ENCODE measurements at places on chromosomes 11 and 22.
A peak's percentile ranks its signal among the peaks of the same experiment; 100 is the strongest.

DNA sequence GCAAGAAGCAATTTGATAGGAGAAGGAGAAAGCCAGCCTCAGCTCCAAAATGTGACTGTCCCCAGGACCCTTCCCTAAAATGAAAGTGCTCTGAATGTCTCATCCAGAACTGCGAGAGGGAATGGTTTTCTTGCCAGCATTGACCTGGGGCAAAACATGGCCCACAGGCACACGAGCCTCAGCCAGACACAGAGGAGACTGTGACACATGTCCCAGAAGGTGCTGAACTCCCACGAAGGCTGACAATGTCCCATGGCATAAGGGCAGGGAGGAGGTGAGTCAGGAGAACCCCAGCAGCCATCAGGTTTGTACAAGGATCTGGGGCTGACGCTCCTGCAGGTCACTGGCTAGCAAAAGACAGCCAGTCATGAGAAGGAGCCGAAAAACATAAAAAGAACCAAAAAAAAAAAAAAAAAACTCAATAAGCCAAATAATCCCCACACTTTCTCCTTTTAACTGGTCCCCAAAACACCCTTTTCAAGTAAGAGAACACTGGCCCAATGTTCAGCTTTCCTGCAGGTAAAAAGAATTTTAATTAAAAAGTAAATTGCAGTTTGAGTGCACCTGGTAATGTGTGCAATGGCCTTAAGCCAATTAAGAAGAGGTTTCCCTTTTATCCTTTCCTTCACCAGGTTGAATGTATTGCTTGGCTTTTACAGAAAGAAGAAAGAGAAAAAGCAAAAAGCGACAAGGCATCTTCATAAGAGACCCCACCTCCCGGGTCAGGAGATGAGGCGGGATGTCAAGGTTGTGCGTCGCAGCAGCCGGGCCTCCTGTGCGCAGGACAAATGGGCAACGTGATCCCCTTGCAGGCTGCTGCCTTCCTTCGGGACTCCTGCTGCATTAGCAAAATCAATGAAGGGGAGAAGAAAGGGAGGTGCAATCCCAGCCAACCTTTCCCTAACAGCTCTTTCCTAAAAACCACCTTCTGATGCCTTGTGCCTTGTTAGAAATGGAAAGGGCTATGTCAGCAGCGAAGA is 43.6 kb downstream of the GALNT18 start:
- no peak for DNase-seq

DNA sequence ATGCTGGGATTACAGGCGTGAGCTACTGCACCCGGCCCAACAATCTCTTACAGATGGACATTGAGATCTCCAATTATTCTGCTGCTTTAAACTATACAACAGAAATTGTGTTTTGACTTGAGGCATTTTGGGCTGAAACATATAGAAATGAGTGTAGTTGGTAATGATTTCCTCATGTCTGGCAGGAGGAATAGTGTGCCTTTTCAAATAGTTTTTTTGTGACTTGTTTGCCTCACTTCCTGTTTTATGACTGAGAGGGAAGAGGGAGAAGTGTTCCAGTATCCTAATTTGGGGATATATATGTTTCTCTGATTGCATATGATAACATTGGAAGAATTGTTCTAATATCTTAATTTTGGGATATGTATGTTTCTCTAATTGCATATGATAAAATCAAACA is 40.2 kb downstream of the EP300 start:
- no peak for DNase-seq

- no peak for DNase-seq
These were observed 460.5 kb downstream of the BRD1 start for GRCh38 chr22:49367041-49367697.

- DNase-seq, result no peak
These were observed 1.4 kb downstream of the ZNF74 start for GRCh38 chr22:20395181-20395906.

- no peak for DNase-seq
These were observed 355.6 kb downstream of the OPCML start for GRCh38 chr11:133176748-133177147.

GRCh38 chr11:115450519-115450918 is 53.7 kb downstream of the CADM1 start:
- DNase-seq, result no peak

DNA sequence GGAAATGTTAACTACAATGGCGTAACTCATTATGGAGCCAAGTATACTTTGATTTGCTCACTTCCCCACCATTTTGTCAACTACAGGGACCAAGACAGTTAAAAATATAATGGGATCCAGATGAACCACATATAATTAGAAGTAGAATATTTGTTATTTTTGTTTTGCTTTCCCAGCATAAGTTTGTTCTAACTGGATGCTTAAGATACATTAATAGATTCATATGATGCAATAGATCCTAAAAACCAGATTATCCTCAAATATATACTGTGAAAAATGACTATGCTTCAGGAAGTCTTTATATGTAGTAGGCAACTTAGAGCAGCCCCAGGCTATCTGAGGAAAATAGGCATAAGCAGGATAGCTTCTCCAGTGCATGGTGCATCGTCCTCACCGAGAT is 38.3 kb downstream of the SESN3 start:
- DNase-seq, result no peak

DNA sequence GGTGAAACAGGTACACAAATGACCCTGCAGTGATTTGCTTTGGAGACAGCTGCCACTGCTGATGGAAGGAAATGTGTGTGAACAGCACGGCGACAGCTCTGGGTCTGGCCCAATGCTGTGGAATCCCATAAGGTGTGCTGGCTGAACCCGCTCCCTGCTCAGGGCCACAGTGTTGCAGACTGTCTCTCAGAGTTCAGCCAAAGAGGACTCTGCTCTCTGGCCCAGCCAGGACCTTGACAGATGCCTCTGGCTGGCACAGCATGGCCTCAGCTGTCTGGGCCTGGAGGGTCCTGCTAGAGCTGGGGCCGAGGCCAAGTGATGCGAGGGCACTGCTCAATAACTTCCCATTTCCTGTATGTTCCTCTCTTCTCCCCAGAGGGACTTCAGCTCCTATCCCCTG is 5.3 kb upstream of the ABCC8 start:
- DNase-seq, result no peak

- DNase-seq, result no peak
These were observed 150.2 kb downstream of the TEAD1 start for GRCh38 chr11:12824281-12825041.

DNA sequence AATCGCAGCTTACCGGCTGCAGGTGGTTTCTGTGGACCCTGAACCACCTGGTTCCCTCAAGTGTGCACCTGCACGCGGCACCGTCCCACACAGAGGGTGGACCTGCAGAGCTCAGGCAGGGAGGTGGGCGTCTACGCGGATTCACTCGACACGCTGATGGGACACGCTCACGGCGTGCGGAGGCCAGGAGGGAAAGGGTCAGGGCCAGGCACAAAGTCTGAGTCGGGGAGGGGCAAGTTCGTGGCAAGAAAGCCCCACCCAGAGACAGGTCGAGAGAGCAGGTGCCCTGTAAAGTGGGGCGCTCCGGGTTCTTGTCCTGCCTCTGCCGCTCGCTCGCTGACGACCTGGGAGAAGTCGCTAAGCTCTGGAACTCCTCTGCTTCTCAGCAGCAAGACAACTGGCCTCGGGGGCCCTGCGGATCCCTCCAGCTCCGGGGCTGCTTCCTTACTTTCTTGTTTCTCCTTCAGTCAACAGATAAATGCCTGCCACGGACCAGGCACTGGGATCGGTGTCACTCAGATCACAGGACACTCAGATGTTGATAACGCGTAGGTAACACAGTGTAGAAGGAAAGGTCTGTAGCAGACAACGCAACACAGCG is 72.4 kb upstream of the NUP50 start:
- DNase-seq, result no peak

DNA sequence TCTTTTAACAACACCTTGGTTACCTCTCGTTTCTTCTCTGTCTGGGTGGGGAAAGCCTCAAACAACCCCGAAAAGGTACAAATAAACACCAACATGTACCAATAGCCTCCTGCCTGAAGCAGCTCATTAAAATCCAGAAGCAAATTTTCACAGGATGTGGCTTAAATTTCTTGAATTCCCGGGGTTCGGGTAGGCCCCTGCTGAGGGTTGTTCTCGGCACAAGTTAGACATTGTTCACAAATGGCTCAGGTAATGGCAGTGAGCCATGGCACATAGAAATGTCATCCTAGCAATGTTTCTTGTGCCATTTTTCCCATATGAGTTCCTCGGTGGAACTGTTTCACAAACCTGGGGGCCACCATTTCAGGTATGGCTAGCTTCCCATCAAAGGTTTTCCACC is 19.7 kb upstream of the GLYATL1 start:
- DNase-seq, result no peak

DNA sequence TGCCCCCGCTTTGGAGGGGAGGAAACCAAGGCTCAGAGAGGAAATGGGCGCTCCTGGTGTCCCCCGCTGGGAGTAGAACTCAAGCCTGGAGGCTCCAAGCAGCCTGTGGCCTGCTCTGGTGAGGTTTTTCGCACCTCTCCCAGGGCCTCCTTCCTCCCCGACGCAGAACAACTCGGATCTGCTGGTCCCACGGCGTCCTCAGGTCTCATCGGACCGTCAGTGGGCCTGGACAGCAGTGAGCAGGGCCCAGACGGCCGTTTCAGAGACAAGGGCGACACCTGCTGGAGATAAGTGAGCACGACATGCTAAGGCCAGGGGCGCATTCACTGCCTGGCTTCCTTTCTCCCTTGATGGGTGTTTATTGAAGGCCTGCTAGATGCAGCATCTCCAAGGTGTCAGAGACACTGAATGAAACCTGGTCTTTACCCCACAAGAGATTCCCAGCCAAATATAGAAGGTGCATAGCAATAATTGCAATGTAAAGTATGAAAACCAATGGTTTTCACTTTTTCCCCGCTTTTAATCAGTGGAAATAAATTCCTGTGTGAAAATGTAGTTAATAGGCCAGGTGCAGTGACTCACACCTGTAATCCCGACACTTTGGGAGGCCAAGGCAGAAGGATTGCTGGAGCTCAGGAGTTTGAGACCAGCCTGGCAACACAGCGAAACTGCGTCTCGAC is 26.9 kb upstream of the CD82 start:
- peak; percentile 78 for DNase-seq

DNA sequence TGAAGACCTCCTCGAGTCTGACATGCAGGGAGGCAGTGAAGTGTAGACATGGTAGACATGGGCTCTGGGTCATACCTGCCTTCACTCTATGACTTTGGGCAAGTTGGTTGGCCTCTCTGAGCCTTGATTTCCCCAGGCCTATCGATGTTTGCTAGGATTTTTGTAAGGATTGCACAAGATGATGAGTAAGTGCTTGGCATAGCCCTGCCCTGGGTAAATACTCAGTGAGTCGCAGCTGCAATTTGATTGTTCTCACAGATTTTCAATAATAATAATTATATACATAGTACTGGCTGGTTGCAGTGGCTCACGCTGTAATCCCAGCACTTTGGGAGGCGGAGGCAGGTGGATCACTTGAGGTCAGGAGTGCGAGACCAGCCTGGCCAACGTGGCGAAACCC is 18.1 kb downstream of the MCM5 start:
- DNase-seq, result no peak

GRCh38 chr11:74257959-74258553 is 53.4 kb downstream of the P4HA3 start:
- no peak for DNase-seq

DNA sequence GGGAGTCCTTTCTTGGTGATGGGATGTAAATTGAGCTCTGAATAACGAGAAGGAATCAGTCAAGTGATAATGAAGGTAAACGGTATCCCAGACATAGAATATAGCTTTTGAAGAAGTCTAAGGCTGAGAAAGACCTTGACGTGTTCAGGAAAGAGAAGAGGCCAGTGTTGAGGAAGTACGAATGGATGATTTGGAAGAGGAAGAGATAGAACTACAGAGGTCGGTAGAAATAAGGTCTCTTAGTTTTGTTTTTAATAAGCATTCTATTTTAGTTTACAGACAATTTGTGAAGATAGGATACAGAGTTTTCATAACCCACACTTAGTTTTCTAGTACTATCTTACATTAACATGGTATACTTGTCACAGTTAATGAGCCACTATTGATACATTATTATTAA is 1598.1 kb downstream of the FAM181B start:
- no peak for DNase-seq

DNA sequence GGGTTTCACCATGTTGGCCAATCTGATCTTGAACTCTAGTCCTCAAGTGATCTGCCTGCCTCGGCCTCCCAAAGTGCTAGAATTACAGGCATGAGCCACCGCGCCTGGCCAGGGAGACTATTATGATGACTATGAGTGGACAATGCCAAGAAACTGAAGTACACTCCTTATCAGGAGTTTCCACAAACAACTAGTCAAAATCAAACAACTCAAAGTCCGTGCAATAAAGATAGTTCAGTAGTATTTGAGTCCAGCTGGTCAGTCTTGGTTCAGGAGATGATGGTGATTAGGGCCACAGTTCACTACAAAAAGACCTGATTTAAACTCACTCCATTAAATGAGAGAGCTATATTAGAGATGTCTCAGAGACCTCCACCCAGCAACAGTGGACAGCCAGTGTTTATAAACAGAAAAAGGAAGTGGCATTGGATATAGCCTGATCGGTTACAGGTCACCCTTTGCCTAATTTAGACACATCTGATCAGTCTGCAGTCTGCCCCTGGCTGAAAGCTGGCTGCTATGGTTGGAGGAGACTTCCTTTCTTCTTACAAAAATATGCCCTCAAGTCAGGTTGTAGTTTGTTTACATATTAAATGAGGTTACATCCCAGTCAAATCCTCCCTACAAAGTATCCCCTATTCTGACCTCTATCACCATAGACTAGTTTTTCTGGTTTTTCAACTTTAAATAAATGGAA is 17.0 kb downstream of the CD3E start:
- no peak for DNase-seq

DNA sequence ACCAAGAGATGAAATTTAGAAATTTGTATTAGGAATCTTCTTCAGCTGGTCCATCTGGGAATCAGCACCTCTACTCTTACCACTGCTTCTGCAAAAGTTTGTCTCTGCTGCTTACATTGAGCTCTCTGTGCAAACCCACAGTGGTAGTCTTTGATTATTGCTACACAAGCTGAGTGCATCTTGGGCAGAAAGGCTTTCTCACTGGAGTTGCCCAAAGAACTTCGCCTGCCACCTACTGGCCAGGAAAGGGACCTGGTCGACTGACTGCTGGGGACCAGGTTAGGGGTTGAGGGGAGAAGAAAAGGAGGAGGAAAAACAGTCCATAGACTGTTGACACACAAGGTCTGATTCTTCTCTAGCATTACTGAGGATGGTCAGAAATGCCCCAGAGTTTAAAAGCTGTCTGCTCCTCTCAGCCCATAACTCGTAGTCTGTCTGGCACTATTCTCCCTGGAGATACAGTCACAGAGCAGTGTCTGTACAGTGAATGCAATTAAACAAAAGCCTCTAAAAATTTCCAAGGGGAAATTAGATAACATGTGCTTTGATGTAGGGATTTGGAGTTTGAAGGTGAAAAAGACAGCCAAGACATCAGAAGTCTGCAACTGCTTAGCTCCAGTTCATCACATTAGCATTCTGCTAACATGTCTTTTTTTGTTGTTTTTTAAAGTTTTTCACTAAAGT is 215.0 kb upstream of the CTSC start:
- DNase-seq, result peak; percentile 25

DNA sequence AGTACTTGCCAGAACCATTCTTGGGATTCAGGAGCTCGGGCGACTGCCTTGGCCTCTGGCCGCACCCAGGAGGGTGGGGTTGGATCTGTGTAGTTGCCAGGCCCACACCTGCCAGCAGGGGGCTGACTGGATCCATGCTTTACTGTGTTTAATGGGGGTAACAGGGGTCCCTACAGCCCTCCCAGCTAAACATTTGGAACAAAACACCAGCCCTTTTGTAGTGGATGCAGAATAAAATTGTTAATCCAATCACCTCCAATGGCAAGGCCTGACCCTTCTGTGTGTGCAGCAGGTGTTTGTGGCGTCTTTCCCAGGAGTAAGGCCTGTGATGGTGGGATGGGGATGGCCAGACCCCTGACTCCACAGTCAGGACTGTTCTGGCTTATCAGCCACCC is 22.5 kb downstream of the SUN2 start:
- no peak for DNase-seq
